ENCODE measurements at places on chromosomes 6 and 20.

DNA sequence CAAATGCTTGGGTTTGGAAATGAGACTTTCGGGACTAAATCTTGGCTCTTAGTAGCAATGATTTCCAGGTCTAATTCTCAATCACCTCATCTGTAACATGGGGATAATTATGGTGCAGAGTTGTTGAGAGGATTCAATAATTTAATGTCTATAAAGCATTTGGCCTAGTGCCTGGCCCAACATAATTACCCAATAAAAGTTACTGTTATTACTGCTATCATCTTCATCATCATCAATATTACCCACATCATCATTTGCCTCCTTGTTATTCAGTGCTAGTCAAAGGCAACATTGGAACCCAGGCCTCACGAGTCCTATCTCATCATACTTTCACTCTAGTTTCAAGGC, 34.5 kb upstream of the RSPO3 start:
- DNase-seq: no peak

GRCh38 chr20:24892931-24893330, 56.1 kb upstream of the CST7 start:
- no peak for DNase-seq

GRCh38 chr6:25411316-25411950, 132.3 kb downstream of the CARMIL1 start:
- DNase-seq: no peak

- DNase-seq: no peak
Measured at GRCh38 chr6:150681578-150682395, 82.1 kb downstream of the PLEKHG1 start.

DNA sequence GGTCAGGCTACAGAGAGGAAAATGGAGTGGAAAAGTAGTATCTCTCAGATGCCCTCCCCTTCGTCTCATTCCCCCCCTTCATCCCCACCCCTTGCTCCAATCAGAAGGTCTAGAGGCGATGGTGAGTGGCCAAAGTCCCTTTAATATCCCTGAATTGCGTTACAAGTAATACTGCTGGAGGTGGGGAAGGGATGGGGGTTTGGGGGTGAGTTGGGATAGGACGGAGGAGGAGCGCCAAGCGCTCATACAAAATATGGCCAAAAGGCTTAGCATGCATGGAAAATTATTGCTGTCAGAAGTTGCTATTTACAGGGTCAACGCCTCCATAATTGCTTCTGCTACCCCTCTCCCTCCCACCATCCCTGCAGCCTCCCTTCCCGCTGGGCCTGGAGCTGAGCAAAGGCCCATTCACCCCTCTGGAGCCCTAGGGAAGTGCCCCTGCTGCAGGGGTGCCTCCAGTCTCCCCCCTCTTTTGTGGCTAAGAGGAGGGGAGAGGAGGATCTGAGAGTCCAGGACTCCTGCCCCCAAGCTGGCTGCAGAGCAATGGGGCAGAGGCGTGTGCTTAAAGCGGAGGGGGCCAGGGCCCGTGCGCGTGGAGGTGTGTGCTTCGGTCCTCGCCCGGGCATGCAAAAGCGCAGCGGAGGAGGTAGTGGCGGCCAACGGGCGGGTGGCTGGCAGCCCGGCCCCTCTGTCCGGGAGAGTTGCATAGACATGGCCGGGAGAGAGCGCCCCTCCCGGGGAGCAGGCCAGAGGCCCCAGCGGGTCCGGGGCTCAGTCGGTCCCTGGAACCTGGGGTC, 8.7 kb upstream of the SRXN1 start:
- no peak for DNase-seq

DNA sequence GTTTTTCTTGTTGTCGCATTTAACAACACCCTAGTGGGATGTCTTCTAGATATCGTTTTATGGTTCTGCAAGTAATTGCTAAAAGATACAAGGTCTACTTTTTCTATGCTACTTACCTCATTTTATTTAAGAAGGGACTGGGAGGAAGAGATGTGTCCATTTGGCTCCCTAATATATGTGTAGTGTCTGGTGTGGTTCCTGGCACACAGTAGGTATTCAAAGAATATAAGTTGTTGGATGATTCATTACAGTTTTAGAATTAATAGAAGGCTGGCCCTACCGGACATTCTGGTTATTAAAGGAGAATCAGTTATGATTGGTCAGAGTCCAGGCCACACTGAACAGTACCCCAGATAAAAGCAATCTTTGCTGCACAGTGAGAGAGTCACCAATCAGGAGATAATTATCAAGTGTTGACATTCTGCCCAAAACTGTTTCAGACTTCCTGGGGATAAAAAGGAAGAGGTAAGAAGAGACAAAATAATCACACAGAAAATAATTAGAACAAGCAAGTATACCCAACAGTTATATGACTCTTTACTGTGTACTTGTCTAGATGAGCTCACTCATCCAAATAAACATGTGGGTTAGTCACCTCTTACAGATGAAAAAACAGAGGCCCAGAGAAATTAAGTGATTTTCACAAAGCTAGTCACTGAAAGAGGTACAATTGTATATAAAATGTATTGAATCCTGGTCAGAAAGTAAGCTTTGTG, 7.0 kb downstream of the TMEM244 start:
- DNase-seq: no peak

GRCh38 chr6:111818539-111819226, 54.6 kb downstream of the FYN start:
- DNase-seq: no peak

- DNase-seq: no peak
Measured at GRCh38 chr20:39036011-39036410, 73.9 kb downstream of the DHX35 start.

DNA sequence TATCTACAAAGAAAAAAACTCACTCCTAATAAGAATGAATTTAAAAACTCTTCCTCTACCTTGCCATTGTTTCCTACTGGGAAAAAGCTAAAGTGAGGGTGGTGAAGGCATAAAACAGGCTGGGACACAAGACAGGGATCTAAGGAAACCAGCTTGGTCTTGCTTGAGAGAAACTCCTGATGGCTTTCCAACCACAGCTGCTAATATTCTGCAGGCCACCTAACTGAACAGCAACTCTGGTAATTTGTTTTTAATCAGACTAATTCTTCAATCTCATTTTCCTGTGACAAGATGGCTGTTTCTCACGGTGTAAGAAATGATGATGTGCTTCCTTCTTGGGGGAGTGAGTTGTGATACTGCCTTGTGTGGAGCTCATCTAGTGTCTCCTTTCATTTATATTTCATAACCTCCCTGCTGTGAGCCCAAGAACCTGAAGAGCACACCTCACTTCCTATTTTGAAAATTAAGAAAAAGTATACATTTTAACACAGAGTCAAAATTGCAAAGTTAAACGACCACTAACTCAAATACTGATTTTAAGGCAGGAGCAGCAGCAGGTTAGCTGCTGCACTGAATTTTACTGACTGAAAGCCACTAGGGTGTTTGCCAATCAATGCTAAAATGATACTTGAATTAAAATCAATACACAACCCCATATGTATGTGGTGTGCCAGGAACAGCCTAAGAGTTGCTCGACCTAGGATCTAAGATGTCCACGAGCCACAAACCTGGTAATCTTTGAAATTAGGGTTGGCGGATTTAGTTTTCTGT, 58.0 kb downstream of the BACH2 start:
- no peak for DNase-seq

- no peak for DNase-seq
Measured at GRCh38 chr6:26553635-26554446, 15.7 kb downstream of the HMGN4 start.

- DNase-seq: no peak
Measured at GRCh38 chr20:63612276-63612931, 14.5 kb downstream of the GMEB2 start.

- no peak for DNase-seq
Measured at GRCh38 chr6:150403458-150404246, 34.8 kb downstream of the IYD start.

GRCh38 chr20:58086763-58087561, 141.5 kb downstream of the ANKRD60 start:
- no peak for DNase-seq

DNA sequence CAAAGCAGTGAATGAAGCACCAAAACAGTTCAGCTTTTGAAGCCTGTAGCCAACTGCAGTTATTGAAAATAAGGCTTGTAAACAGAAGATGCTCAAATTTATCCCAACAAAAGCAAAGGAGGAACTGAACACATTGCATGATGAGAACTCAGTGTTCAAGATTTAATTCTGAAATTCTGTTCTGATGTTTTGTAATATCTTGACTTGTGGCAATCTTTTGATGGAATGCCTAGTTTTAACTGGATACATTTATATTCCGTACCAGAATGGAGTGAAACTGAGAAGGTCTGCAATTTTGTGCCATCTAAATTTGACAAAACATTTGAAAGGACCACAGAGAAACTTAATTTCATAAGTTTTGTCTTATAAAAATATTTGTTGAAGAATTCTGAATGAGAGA, 17.5 kb downstream of the FYN start:
- DNase-seq: no peak

- DNase-seq: no peak
Measured at GRCh38 chr6:47716207-47716606, 17.8 kb downstream of the ADGRF4 start.

DNA sequence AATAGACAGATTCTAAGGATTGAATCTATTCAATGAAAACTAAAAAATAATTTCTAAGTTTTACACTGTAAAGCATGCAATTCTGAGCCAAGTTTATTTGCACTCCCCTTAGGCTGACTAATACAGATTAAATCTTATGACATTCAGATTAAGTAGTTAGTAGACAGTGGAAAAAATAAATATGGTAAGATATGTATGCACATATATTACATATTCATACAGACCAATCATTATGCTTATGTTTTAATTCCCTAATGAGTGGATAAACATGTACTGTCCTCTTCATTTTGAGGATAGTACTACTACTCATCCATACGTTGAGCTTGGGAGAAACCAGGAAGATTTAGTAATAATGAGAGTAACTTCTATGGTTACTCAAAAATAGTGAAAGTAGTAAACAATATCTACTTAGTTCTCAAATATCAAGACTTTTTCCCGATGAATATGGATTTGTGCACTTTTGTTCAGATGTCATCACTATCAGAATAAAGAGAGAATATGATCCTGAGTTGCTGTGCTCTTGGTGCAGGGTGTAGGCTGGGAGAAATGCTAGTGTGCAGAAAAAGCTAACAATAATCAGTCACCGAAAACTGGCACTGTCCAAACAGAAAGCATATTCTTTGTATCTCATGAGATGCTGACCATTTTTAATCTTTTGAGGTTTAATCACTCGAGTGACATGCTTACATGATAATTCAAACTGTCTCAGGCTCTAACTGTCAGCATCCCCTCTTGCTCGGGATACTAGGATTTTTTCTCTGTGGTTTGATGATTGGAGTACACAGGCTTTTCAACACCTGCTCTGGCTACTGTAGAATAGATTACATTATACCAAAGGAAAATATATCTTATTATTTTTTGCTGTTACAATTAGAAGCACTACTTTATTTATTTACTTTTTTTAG, 111.6 kb downstream of the EPHA7 start:
- no peak for DNase-seq

GRCh38 chr6:21844120-21844917, 250.8 kb downstream of the SOX4 start:
- DNase-seq: no peak

DNA sequence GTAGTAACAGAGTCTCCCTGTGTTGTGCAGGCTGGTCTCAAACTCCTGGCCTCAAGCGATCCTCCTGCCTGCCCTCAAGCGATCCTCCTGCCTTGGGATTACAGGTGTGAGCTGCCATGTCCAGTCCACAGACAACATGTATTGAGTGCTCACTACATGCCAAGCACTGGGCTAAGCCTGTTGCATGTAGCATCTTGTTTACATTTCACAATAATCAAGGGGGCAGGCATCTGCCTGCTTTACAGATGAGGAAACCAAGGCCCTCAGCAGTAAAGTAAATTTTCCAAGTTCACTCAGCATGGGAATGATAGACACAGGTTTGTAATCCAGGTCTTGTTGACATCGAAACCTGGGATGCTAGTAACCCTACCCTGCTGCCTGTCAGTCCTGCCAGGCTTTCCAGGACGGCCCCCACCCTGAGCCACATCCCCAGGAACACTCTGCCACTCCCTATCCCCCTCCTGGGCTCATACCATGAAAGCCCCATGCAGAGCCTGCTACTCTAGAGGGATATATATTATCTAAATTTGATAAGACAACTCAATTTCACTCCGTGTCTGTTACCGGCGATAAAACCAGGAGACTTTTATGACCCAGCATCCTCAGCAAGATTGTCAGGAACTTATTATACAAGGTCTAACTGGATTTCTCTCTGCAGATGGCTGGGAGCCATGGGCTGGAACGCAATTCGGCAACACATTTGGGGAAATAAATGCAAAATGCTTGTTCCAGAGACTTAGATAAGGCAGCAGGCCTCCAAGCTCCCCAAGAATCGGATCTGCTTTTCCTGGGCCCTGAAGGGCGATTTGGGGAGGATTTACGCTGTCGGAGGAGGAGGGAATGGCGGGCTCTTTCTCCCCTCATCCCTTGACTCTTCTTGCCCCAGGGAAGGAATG, 30.4 kb downstream of the CD40 start:
- DNase-seq: no peak

- no peak for DNase-seq
Measured at GRCh38 chr6:160931378-160932310, 59.9 kb upstream of the MAP3K4 start.

GRCh38 chr6:84501315-84501714, 263.1 kb downstream of the TBX18 start:
- no peak for DNase-seq

- no peak for DNase-seq
Measured at GRCh38 chr6:21386744-21387143, 206.8 kb upstream of the SOX4 start.

DNA sequence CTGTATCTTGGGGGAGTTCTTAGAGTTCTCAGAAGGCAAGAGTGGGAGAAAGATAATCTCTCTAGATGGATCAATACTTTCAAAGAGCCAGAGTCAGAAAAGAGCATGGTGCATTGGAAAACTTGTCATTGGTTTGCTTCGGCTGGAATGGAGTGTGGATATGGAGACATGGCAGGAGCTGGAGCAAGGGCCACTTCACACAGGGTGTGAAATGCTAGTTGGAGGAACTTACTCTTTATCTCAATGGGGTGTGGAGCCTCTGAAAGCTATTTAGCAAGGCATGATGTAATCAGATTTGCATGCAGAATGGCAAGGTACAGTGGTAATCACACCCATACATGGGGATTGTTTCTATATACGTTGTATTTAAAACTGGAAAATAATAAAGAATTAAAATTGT, 31.5 kb upstream of the PAQR8 start:
- DNase-seq: no peak

GRCh38 chr6:90157441-90157840, 139.2 kb downstream of the BACH2 start:
- DNase-seq: no peak

DNA sequence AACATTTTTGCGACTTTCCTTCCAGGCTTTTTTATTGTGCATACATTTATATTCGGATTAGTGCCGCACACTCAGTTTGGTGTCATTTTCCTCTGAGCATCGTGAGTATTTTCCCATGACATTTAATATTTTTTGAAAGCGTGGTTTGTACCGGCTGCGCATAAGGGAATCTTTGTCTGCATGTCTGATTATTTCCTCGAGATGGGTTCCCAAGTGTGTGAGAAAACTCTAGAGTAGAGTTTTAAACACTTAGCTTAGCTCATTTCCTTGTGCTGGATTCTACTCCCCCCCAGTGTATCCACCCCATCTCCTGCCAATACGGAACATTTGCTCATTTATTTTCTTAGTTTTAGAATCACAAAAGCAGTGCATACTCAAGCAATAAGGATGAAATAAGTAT, 94.3 kb downstream of the CDC5L start:
- no peak for DNase-seq

GRCh38 chr20:42319252-42320013, 701.3 kb upstream of the CHD6 start:
- no peak for DNase-seq

GRCh38 chr20:36825385-36826104, 50.4 kb upstream of the TLDC2 start:
- no peak for DNase-seq

GRCh38 chr6:91447081-91447480, 860.2 kb upstream of the MAP3K7 start:
- no peak for DNase-seq

All from caudate nucleus (tissue), 63 donors.